HT1080 (cell line): ENCODE measurements at places on chromosomes 12 and 14.

GRCh38 chr14:39203659-39204606, 28.9 kb downstream of the PNN start:
- no peak for DNase-seq

DNA sequence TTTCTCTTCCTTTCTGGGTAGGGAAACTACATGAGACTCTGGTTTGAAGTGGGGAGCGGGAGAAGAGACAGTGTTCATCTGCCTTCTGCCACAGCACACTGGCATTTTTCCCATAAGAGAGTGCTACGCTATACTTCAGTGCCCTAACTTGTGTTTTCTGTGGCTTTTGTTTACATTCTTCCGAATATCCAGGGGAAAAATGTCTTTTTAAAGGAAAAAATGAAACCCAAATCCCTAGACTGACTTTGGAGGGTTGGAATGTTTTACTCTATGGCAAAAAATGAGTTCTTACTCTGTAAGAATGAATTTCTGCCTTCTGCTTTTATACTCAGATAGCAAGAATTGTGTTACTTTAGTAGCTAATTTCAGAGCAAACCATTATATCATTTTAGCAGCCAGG, 88.1 kb upstream of the TMEM263 start:
- no peak for DNase-seq

- DNase-seq: no peak
Measured at GRCh38 chr12:90999527-90999926, 5.2 kb downstream of the EPYC start.

DNA sequence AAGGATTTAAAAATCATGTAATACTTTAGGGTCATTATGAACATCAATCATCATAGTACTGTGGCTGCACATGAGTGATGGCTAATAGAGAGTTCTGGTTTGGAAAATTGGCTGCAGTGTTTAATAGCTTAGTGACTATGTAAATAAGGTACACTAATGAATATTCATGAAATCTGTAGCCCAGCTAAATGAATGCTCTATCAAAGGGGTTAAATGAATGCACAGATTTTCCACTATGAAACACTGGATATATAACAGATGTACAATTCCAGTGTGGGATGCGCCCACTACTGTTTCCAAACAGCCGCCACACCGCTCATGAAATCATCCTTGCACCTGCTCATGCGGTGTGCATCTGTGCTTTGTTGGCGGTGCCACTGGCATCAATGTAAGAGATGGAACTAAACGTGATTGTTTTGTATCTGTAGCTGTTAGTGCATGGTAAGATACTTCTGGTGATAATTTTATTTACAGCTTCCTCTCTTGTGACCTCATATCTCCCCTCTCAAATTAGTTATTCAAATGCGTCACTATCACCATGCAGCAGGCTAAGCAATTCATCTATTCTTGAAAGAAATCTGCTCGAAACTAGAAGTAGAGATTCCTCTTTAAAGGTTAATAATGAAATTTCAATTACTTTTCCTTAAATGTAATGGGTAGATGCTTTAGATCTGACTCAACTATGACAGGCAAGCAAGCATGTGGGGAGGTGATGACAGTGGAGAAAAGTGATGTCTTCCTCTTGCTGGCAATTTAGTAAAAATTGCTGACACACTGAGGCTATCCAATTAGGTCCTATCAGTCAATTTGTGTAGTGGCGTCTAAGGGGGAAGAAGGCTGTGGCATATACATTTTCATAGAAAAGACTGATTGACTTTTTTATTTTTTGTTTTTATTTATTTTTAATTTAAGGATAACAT, 433.6 kb downstream of the AEBP2 start:
- DNase-seq: no peak

DNA sequence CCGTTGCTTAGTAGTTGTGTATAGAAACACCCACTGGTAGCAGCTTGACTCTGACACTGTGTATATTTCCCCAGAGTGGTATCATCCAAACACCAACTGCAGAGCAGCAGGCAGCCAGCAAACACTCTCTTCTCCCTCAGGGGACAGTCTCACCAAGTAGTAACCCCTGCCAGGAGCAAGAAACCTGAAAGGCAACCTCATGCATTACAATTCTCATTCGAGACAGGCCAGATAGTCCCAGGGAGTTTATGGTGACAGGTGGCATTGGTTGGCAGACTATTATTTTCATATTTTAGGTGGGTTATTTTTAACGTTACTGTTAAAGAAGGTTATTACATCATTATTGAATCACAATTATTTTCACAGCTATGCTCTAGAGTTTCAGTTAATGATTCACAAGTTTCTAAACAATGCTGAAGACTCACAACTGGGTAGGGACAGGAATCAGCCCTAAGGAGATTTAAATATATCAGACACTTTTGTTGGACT, 222.8 kb downstream of the EGLN3 start:
- no peak for DNase-seq

GRCh38 chr14:89958966-89959365, 3.2 kb downstream of the TDP1 start:
- DNase-seq: no peak

DNA sequence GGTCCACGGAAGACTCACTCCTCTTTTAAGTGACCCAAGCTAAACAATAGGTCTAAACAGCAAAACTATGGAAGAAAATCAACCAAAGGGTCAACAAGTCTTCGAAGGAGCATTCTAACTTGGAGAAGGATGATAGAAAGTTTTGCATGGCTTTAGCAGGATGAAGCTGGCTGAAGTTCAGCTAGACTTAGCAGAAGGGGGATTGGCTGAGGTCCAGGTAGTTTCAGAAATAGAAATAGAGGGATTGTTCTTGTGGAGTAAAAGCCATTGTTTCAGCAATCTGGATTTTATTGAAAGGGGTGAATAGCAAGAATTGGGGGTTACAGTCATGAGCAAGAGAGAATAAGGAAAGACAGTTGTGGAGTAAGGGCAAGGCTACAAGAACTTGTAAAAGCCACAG, 84.7 kb upstream of the TSPAN8 start:
- no peak for DNase-seq

GRCh38 chr12:45415393-45415817, 199.5 kb downstream of the ANO6 start:
- DNase-seq: peak; percentile 99

GRCh38 chr14:56390859-56391258, 188.7 kb upstream of the TMEM260 start:
- no peak for DNase-seq

DNA sequence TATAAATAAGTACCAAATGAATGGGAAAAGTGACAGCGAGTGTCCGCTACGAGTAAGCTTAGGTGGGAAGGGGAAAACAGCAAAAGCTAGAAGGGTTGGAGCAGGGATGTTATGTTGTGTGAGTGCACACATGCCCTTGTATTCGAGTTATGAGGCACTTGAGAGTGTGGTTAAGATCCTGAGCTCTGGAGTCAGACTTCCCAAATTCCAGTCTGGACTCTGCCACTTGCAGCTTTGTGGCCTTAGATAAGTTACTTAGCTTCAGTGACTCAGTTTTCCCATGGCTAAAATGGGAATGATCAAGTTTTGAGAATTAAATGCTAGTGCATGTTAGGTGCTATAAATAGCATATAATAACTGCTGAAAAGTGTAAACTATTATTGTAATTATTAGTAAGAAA, 44.9 kb downstream of the KTN1 start:
- DNase-seq: no peak

DNA sequence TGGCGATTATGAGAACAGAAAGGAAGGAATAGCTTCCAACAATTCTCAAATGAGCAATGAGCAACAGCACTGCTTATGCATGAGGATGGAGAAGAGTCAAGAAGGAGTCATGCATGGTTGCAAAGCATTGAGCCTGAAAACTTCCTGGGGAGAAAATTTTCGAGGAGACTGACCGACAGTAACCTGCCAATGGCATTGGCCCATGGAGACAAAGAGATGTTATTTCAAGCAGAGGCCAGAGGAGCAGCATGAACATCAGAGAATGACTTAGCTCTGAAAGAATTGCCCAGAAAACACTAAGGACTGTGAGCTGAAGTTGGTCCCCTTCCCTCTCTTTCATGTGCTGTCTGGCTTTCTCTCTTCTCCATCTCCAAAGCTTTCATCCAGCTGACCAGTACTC, 343.4 kb downstream of the ADAMTS20 start:
- no peak for DNase-seq

- no peak for DNase-seq
Measured at GRCh38 chr12:20463913-20464524, 95.7 kb downstream of the PDE3A start.

DNA sequence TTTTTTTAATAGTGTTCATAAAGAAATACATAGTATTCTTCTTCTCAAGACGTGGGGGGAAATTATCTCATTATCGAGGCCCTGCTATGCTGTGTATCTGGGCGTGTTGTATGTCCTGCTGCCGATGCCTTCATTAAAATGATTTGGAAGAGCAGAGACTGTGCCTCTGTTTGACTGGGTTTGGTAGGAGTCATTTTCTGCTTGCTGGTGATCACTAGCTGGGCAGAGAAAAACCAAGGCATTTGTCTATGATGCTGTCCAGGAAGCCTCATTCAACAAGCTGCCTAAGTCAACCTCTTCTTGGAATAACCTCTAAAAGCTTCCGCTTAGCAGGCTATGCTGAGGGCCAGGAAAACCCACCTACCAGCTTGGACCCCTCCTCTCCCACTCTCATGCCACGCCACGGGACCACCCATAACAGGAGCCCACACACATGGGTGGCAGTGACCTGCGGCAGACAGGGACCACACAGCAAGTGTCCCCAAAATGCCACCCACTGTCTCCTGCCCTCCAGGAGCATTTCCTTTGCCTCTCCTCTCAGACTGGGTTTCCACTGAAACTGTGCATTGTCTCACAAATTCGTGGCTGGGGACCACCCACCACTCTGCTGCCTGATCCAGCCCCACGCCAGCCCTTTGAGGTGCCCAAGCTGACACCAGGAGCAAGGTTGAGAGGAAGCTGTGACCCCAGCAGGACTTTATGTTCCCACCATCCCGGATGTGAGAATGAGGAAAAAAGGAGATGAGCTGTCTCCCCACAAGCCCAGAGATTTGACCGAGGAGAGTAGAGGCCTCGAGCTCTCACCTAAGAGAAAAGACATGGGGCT, 36.8 kb downstream of the DAD1 start:
- no peak for DNase-seq

GRCh38 chr14:79530555-79530954, 680.7 kb downstream of the DIO2 start:
- no peak for DNase-seq

DNA sequence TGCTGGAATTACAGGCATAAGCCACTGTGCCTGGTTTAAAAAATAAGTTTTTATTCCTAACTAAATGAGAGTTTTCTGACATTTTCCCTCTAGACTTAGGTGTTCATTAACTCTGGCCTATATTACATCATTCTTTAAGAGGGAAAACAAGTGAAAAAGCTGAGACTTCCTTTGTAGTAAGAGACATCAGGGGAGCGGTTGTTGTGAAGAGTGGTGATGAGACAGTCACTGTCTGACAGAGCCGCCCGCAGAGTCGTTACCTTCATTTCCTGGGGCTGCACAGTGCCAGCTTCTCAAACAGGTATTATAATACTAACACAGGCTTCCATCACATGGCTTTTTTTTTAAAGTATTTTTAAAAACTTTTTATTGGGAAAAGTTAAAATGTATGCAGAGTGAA, 19.7 kb upstream of the TDRD9 start:
- no peak for DNase-seq

DNA sequence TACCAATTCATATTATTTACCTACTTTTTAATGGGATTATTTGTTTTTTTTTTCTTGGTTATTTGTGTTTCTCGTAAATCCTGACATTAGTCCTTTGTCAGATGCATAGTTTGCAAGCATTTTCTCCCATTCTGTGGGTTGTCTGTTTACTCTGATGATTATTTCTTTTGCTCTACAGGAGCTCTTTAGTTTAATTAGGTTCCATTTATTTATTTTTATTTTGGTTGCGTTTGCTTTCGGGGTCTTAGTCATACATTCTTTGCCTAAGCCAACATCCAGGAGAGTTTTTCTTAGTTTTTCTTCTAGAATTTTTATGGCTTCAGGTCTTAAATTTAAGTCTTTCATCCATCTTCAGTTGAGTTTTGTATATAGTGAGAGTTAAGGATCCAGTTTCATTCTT, 289.9 kb downstream of the AKAP6 start:
- DNase-seq: no peak

GRCh38 chr14:91177073-91178034, 63.5 kb downstream of the DGLUCY start:
- peak; percentile 83 for DNase-seq

DNA sequence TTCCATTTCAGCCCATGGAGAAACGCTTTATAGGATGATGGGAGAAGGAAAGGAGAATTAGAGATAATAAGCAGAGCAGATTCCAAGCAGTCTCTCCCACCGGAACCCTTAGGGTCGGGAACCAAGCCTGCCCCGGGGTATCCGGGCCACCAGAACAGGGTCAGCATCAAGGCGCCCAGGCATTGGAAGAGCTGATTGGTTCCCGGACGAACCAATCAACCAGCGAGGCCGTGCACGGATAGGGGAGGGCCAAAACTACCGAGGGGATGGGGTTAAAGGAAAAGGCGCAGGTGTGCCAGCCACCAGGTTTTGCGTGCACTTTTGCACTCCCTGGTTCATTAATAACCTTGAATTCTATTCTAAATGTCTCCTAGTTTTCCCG, 1.7 kb downstream of the PPM1H start:
- DNase-seq: no peak

DNA sequence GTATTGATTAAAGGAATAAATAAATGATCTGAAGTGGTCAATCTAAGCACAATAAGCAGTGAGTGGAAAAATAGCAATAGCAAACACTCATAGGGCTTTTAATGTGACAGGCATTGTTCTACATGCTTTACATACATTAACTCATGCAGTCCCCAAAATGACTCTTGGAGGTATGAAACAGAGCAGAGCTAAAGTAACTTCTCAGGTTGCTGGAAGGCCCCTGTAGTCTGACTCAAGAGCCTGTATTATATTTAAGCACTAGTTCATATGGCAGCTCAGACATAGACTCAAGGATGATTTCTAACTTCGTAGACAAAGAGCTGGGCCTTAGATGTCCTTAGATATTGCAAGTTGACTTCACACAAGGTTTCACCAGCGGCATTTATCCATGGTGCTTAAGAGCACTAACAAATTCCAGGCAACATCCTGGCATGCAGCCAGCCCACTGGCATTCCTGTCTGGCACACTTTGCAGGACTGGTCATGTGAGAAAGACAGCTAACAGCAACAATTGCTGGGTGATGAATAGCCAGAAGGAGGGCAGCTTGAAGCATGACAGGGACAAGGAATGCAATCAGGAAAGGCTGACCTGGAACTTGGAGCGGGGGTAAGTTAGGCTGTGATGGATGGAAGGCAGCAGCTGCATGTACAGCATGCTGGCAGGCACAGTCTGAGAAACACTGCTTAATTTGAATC, 22.9 kb upstream of the KTN1 start:
- peak; percentile 95 for DNase-seq

- DNase-seq: no peak
Measured at GRCh38 chr14:78829274-78829673, 659.1 kb downstream of the NRXN3 start.
